ENCODE measurements at places on chromosomes 7 and 10. TPM values are rescaled to one million over a fixed set of nuclear protein-coding genes. Genes with fewer than 3 reads are reported as not detected.

DNA sequence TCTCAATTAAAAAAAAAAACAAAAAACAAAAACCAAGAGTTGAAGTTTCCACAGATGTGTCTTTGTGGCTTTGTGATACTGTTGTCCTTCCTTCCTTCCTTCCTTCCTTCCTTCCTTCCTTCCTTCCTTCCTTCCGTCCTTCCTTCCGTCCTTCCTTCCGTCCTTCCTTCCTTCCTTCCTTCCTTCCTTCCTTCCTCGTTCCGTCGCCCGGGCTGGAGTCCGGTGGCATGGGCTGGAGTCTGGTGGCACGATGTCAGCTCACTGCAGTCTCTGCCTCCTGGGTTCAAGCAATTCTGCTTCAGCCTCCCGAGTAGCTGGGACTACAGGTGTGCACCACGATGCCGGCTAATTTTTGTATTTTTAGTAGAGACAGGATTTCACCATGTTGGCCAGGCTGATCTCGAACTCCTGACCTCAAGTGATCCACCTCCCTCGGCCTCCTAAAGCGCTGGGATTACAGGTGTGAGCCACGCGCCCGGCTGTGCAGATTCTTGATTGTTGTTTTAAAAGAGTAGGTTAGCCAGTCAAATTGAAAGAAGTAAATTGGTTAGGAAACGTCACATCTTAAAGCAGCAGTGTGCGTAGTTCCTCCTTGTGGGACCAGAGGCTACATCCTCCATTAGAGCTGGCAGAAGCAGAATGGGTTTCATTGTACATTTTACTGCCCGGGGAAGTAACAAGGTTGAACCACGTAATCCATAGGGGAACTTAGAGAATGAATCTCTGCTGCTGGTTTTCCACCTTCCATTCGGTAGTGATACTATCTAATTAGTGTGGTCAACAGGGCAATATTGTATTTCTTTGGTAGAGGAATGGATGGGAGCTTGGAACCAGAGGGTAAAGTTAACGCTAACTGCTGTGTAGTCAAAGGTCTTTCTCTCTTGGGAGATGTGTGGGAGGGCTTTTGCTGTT is 20.6 kb downstream of the DNAJB6 start:
- no peak for DNase-seq

DNA sequence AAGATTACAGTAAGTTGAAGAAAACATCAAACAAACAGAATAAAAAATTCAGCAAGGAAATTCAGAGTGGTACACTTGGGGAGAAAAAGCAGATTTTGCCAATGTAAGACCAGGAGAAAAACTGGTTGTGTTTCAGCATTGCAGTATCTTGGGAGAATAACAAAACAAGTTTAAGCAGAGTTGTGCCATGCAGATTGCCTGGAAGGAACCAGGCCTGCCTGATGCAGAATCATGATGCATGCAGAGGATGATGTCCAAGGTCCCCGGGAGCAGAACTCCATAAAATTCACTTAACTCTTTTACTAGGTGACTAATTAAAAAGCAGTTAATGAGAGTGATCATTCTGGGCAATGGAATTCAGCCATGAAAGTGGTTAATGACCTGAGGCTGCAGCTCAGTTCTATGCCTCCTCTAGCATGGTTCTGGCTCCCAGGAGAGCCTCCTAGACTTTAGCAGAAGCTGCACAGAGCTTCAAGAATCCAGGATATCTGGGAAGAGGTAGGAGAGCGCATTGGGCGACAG is 379.7 kb upstream of the C7orf33 start:
- no peak for DNase-seq

DNA sequence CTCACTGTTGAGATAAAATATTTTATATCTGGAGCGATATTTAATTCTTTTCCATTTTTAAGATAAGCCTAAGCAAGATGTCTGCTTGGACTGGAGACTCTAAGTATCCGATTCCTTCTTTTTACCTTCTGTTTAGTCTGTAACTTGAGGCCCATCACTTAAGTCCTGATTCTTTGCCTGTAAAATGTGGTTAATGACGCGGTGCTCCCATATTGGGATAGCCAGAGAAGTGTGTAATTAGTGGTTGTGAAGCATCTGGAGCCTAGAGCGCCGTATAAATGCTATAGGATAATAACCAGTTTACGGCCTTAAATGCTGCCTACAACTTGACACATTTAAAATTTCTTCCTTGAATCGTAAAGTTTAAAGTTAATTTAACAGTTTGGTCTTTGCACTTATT is 132.9 kb downstream of the CHN2 start:
- no peak for DNase-seq

- DNase-seq: no peak
Measured at GRCh38 chr10:1183701-1184100, 127.5 kb downstream of the WDR37 start.

GRCh38 chr7:78718212-78718611 is 735.3 kb downstream of the MAGI2 start:
- no peak for DNase-seq

DNA sequence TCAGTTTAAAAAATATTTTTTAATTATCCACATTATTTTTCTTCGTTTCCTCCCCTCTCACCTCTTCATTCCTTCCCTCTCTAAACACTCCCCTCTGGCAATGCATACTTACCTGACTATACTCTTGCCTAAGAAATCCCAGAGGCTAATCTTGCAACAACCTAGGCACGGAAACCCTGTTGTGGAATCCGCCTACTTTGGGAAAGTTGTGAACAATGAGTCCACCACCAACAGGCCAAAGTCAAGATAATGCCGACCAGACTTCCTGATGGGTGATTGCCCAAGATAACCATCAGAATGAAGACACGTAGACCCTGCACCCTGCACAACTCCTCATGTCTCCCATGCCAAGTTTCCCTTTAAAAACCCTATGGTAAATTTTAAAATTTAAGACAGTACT is 521.5 kb downstream of the KIF20B start:
- no peak for DNase-seq

The HOXA13 gene
- not detected for total RNA-seq

The ITGA8 gene
- total RNA-seq: 22.5 TPM

DNA sequence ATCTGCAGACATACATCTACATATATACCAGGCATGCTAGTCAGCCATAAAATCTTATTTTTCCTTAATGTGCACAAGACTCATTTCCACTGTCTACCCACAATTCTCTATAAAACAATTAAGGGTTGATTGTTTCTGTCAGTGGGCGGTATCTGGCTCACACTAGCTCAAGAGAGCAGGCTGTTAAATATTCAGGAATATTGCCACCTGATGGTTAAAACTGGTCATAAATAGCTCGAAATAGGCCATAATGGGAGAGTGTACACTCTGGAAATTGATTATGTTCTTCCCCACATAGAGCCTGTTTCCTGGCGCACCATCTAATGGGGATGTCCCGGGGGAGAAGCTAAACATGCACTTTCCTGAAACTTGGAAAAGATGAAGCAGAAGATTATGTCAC is 620.6 kb upstream of the ANKRD30A start:
- no peak for DNase-seq

GRCh38 chr10:1486841-1487687 is 250.3 kb downstream of the ADARB2 start:
- DNase-seq: no peak

The MEOX2 gene
- total RNA-seq: 0.19 TPM

DNA sequence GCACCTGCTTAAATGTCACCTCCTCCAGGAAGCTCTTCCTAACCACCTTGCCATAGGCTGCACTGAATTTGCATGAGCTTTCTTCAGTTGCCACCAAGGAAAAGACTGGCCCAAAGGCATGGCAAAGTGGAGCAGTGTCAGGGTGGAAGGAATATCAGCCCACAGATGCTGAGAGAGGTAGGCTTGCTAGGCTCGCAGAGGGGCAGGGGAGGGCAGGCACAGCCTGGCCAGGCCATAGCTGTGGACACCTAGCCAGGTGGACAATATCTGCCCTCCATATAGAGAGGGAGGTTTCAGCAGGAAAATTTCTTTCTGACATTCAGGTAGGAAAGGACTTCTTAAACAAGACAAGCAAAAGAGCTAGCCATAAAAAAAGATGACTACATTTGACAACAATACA is 166.3 kb downstream of the GRID1 start:
- no peak for DNase-seq

GRCh38 chr7:77393261-77393660 is 22.9 kb downstream of the GSAP start:
- DNase-seq: no peak

DNA sequence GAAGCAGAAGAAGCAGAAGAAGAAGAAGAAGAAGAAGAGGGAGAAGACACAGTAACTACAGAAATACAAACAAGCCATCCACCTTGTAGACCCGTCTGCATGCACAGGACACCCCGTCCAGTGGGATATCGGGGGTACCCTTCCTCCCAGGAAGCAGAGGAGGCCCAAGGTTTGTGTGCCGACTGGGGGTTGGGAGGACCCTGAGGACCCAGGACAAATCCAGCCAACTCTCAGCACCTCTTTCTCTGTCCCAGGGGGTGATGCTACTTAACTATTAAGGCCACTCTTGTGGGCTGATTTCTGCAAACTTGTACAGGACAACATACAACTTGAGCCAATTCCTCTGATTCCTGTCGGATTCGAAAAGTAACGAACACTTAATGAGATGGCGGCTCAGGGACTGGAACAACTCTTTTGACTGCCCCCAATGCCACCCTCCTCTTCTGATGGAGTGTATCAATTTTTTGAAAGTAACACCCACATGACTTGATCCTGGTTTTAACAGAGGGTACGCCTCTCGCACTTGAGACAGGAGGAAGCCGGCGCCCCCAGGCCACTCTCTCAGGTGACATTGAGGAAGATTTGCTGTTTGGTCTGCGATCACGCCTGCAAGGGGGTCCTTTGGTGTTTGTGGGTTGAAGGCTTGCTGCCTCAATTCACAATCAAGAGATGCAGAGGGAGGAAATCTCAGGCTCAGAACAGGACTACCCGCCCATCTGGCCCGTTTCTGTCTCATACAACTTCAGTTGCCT is 192.6 kb downstream of the TNS3 start:
- DNase-seq: no peak

- DNase-seq: no peak
Measured at GRCh38 chr10:121310151-121310711, 288.0 kb downstream of the FGFR2 start.

The NUTM2B gene
- total RNA-seq: 0.70 TPM

DNA sequence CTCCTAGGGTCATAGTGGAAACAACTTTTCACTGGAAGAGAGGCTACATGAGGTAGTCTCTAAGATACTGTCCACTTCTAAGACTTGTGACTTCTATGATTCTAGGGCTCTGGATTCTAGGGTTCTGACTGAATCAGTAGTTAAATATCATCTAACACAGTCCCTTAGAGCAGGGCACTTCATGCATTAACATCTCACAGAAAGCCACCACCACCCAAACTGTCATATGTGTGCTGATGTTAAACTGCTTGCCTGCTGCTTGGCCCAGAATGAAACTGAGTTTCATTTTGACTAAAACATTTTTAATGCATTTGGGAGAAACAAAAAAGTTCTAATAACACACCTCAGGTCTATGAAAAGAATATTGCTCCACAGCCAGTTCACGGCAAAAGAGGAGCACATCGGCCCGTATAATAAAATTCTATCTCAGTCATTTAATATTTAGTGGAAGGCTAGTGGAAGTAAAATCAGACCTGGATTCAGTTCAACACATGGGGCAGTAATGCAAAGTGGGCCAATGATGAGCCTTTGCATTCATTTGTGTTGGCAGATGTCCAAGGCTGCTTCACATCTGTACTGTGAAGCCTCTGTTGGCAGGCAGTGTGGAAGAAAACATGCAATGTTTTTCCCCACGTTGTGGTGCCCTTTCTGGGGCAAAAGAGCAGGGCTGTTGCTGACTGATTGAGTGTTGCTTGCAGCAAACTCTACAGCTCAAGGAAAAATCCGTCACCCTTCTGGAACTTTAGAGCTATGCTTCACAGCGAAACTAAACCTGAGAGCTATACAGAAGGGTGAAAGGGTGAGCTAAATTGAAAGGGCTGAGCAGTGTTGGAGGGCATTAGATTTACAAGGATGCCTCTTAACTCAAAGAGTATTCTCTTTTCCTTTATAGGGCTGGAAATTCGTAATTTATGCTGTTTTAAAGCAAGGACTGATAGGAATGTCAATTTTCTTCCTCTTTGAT is 33.5 kb upstream of the AUTS2 start:
- DNase-seq: no peak

DNA sequence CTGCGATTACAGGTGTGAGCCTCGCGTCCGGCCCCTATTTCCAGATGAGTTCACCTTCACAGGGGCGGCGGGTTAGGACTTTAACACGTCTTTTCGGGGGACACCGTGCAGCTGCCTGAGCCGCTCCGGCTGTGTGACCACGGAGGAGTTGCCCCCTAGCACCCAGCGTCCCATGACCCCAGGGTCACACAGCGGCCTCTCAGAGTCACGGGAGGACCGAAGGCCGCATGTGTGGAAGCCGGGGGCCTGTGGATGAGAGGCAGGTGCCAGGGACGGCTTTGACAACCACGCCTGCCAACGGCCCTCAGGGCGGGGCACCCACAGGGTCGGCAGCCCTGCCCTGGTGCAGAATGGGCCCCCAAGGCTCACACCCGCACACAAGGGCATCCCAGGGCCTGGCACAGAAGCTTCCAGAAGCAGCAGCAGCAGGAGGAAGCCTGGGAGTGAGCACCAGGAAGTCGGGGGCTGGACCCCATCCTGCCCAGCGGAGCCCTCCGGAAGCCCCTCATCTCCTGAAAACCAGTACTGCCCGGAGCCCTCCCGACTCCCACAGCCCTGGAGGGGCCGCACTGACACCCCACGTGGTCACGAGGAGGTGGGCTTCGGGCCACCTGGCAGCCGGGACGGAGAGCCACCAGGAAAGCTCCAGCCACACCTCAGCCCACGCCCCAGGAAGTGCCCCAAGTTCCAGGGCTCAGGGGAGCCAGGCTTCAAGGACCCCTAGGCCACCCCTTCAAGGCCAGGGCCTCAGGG is 32.7 kb downstream of the ADAP1 start:
- no peak for DNase-seq

Data from esophagus squamous epithelium (tissue), 5 donors.